A549 treated with CpdA at 1 μM for 4 hours (cell line): ENCODE measurements at places on chromosomes 7 and 10. TPM values are rescaled to one million over a fixed set of nuclear protein-coding genes. Genes with fewer than 3 reads are reported as not detected.

MALRD1 gene
- 0.02 TPM in 1 of 5 replicates, not detected in the others for total RNA-seq

SPDYE3 gene
- total RNA-seq = not detected in 5 replicates

IL2RA gene
- not detected in 5 replicates for total RNA-seq

PTER gene
- 12.2 to 16.1 TPM (median 14.1 TPM) in 5 replicates for total RNA-seq

SCRN1 gene
- 50.8 to 69.9 TPM (median 61.0 TPM) in 5 replicates for total RNA-seq

ARMH3 gene
- 11.4 to 12.6 TPM (median 12.1 TPM) in 5 replicates for total RNA-seq

NUTM2E gene
- total RNA-seq = 0.29 to 0.52 TPM (median 0.45 TPM) in 5 replicates
